Cortex of kidney (tissue), 1 donor: ENCODE measurements at places on chromosomes 12 and 14.

- DNase-seq, result no peak
Measured at GRCh38 chr12:120844768-120845449, 59.2 kb downstream of the SPPL3 start.

GRCh38 chr12:13851828-13852227, 129.6 kb downstream of the GRIN2B start:
- DNase-seq, result no peak

- DNase-seq, result no peak
Measured at GRCh38 chr14:95664066-95664465, 22.2 kb upstream of the TCL1B start.

DNA sequence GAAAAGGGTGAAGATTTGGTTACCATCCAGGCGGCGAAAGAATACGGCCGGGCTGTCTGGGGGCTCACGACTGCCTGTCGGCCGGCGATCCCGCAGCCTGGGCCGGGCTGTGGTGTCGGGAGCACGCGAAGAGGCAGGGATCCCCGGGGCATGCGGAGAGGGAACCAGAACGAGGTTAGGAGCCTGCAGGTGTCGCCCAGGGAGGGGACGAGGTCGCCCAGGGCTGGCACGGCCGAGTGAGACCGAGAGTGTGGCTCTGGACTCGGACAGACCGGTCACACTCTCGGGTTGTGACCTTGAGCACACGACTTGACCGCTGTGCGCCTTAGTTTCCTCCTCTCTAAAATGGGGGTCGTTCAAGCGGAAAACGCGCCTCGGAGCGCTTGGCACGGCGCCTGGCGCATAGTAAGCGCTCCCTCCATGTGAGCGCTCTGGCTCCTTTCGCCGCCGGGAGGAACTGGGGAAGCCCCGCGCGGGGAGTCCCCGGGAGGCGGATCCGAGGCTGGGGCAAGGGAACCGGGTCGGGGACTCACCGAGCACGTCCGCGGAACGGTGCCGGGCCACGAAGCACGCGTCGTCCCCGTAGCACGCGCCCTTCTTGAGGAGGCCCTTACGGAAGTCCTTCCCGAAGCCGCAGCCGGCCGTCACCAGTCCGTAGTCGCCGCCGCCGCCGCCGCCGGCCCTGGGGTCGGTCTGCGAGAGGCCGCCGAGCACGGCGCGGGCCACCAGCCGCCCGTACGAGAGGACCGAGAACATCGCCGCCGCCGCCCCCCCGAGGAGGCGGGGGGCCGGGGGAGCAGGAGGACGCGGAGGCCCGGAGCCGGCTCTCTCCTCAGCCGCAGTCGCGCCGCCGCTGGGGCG, 612 bp downstream of the PPTC7 start:
- peak; percentile 52 for DNase-seq

GRCh38 chr14:68981539-68981976, 2.5 kb upstream of the ACTN1 start:
- DNase-seq, result no peak

GRCh38 chr12:40701756-40702155, 9.5 kb downstream of the CNTN1 start:
- DNase-seq, result no peak

GRCh38 chr14:101845496-101845895, 84.0 kb downstream of the PPP2R5C start:
- DNase-seq, result no peak

DNA sequence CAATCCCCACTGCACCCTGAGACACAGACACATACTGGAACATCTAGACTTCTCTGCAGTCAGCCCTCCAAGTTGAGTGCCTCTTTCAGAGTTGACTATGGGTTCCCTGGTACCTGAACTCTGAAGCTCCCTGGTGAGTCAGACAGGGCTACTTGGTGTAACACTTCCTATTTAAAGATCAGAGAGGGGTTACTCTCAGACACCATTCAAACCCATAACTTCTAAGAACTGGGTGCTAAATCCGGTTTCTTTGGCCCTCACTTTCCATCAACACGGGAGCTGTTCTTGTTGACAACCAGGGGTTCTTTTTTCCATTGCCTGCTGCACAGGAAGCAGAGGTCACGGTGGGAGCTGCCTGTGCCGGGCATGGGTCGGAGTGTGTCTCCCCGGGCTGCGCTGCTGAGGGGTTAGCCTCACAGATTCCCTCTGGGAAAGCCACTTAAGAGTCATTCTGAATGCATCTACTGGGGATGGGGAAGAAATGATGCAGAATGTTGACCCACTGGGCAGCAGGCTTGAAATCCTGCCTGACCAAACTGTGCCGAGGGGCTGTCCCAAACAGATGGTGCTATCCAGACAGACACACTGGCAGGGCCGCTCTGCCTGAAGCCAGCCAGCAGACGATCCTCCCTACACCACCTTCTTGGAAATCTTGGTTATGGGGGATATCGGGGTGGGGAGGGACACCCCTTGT, 74.1 kb downstream of the PITPNM2 start:
- DNase-seq, result no peak

- DNase-seq, result no peak
Measured at GRCh38 chr12:5969974-5970690, 25.1 kb upstream of the ANO2 start.

- no peak for DNase-seq
Measured at GRCh38 chr12:101875162-101875561, 2.2 kb upstream of the DRAM1 start.

DNA sequence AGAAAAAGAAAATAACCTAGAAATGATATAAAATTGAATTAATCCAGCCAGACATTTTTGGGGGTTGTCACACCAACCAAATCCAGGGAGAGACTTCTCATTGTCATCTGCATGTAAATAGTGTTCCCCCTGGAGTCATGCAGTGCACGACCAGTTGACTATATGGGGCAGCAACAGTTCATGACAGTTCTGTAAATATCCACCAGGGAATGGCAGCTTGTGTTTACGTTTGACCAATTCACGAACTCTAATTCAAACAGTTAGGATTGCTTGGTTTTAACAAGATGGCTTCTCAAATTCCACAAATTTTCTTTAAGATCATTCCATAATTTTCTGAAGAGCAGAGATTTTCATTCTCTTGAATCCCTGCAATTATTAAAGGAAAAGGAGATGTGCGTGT, 43.4 kb upstream of the DUSP6 start:
- DNase-seq, result no peak

DNA sequence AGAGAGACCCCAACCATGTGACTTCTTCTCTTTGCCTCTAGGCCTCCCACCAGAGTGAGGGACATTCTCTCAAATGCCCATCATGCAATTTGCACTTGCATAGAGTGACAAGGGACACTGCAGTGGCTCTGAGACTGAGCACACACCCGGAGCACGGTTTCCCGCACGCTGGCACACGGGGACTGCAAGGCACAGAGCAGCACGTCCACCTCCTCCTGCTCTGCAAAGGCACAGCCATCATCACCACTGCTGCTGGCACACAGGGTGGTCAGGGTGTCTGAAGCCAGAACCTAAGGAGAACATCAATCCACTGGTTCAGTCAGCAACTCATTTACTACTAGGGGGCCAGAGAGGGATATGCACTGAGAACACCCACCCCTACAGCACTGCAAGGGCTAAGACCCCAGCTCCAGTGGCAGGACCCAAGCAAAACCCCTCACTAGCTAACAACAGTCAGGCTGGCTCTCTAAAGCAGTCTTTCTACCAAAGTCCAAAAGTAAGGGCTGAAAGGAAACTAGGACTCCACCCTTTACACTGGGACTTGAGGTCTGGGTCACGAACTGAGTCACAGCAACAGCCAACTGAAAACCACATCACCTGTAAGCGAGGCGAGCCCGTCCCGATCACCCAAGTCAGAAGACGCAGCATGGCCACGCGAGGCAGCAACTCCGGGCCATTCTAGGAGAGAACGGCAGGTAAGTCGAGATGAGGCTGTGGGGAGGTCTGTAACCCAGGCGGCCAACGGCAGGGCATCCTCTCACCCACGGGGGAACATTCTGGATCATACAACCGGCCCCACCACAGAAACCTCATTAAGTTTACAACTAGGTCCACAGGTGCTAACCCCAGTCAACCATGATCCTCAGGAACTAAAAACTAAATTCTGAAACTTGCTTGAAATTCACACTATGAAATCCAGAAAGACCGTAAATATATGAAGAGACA, 37.9 kb downstream of the GCN1 start:
- no peak for DNase-seq

DNA sequence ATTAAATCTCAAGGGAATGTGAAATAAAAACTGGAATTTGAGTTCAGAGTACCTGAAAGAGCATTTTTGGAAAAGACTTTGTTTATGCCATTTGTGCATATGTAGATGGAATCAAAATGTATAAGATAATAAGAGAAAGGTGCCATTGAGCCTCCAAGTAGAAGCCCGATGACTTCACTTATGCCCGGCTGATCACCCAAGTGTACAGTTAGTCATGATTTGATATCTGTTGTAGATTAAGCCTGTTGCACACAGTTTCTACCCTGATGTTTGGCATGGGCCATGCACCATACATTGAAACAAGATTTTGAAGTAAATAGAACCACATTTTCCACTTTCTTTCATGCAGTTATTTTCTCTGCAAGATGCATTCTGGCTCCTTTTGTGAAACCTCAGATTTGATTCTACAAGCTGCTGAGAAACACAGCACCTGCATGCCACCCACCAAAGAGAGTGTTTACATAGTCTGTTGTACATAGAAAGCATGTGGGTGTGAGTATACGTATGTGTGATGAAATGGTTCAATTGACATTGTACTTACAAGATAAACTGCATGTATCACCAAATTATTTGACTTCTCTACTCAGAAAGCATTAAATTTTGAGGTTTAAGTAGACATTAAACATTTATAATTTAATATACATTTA, 772.5 kb downstream of the DIO2 start:
- DNase-seq, result no peak

GRCh38 chr12:45660330-45660729, 69.2 kb upstream of the ARID2 start:
- DNase-seq, result no peak

DNA sequence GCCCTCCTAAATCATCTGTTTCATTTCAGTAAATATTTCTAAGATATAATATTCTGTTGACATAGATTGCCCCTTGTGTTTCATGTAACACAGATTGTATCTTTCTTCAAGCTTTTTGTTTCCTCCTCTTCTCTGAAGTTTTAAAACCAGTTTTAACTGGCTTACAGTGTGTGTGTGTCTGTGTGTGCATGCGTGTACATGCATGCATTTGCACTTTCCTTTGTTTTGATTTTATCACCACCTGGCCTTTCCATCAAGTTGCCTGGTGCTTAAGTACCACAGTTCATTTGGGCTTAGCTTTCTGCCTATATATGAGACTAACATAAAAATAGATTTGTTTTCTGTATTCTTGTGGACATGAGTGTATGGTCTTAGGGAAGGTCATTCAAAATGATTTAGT, 31.9 kb downstream of the ETNK1 start:
- no peak for DNase-seq

DNA sequence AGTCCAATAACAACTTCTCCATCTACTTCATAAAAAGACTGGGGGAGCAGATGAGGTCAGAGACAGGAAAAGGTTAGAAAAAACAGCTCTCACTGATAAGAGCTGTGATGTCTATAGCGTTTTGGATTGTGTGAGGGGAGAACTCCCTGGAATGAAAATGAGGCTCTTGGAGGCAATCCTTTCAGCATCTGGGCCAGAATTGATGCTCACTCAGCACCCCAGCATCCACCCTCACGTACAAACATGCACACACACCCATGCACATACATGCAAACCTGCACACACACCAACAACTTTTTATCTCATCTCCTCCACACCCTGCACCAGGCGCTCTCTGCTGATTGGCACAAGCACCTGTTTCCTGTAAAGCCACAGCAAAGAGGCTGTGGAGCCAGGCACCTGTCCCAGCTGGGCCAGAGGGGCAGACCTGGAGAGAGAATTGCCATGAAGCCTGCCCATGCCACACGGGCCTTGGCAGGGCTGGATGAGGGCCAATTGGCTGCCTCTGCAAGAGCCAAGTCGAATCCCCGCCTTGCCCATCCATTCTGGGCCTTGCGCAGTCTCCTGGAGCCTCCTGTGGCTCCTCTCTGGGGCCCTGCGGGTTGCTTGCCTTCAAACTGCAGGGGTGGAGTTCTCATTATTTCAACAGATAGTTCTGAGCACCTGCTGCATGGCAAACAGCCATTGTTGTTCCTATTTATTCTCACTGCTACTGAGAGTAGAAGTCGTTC, 53.1 kb downstream of the SYNE3 start:
- DNase-seq, result no peak

DNA sequence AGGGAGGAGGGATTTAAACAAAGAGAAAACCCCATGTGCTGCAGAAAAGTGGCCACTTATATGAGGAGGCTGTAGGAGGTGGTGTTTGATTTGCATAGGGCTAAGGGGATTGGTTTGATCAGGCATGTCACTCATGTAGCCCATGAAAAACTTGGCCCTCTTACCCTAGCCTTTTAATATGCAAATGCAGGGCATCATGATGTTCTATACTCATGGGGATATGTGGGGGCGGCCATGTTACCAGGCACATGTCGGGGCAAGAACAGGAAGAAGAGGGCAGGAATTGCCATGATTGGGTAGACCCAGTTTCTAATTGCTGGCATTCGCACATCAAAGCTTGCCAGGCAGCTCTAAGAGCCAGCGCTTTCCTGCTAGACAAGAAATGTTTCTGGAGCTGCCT, 28.8 kb downstream of the KLRK1 start:
- DNase-seq, result no peak

DNA sequence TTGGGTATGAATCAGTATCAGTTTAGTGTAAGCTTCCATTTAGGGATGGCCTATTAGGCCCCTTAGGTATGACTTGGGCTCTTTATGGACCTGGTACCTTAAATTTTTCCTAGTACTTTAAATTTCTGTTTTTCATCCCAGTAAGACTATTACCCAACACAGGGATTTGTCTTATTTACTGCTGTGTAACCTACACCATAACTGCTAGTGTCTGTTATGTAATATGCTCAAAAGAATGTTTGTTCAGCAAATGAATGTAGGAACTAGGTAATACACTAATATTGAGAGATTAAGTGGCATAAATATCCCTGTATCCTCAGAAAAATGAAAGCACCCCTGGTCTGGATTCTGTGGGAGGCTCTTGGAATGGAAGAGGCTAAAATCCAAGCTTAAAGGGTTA, 63.7 kb upstream of the YARS2 start:
- no peak for DNase-seq

DNA sequence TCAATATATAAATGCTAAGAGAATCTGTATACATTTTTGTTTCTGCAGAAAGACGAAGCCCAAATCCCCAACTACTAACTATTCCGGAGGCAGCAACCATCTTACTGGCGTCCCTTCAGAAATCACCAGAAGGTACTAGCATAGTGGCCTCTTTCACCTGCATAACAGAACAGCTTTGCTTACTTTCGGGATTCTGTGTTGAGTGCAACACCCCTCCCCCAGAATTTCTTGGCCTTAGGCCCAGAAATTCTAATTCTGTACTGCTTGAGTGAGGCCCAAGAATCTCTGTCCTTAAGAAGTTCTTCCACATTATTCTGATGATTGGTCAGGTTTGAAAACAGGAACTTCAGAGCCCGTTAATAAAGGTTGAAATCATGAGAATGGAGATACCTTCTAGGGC, 2.9 kb downstream of the SPX start:
- DNase-seq, result no peak

GRCh38 chr12:101685092-101685491, 12.3 kb upstream of the CHPT1 start:
- no peak for DNase-seq

DNA sequence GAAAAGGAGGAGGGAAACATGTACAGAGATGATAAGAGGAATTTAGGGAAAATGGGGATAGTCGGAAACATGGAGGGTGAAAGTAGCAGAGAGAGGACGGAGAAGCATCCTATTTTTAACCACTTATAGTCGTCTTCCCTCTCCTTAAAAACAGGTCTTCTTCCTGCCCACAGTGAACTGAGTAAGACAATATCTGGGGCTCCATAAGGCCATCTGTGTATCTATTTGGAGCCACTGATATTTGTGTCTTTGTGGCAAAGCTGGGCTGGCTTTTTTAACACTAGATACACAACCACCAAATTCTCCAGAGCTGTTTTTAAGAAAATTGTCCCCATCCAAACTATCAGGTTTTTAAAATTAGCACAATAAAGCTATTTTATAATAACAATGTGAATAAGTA, 109.5 kb upstream of the RAP1B start:
- DNase-seq, result no peak
